ENCODE measurements at places on chromosomes 5 and 9.

DNA sequence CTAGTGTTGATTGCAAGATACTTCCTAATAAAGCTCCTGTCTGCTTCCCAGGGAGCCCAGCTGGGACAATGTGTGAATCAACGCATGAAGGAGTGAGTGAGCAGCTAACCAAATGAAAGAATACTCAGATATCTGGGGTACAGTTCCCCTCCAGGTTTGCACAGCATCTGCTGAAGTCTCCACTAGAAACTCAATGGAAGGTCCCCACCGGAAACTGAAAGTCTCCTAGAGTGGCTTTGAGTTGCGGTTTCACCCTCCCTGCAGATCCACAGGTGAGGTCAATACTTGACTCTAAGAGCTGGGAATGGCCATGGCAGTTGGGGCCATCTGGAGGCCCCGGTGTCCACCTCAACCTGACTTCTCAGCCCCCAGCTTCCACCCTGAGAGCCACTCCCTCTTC, 198.2 kb upstream of the MSX2 start:
- no peak for DNase-seq

- peak; percentile 25 for DNase-seq
Observed at GRCh38 chr5:14463629-14464028, 118.0 kb upstream of the OTULINL start.

GRCh38 chr5:44943647-44944046, 134.9 kb downstream of the MRPS30 start:
- no peak for DNase-seq

GRCh38 chr5:124504081-124504916, 242.1 kb downstream of the ZNF608 start:
- DNase-seq: no peak

- no peak for DNase-seq
Observed at GRCh38 chr5:9354336-9355081, 191.4 kb downstream of the SEMA5A start.

GRCh38 chr5:71757590-71758543, 38.8 kb downstream of the CARTPT start:
- peak; percentile 40 for DNase-seq

Measured in A549 (cell line).